Stimulated activated CD4-positive, alpha-beta T cell treated with anti-CD3 and anti-CD28 coated beads, Interleukin-2, amount 100 ng/mL, for 4 hours (primary cell): ENCODE measurements at places on chromosomes 11 and 22.
A peak's percentile ranks its signal among the peaks of the same experiment; 100 is the strongest.

DNA sequence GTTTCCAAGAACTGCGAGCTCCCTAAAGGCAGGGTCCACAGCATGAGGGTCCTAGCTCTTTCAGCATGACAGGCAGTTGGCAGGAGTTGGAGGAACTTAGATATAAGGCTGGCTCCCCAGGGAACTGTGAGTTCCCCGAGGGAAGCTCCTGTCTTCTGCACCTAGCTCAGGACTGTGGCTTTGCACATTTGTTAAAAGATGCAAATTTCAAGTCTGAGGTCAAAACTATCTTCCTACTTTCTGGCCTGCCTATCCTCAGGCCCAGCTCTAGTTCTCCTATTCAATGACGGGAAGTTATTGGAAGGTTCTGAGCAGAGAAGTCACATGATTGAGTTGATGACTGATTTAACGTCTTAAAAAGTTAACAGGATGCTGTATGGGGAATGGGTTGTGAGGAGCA lies 11.7 kb upstream of the UCP3 start:
- DNase-seq = no peak

DNA sequence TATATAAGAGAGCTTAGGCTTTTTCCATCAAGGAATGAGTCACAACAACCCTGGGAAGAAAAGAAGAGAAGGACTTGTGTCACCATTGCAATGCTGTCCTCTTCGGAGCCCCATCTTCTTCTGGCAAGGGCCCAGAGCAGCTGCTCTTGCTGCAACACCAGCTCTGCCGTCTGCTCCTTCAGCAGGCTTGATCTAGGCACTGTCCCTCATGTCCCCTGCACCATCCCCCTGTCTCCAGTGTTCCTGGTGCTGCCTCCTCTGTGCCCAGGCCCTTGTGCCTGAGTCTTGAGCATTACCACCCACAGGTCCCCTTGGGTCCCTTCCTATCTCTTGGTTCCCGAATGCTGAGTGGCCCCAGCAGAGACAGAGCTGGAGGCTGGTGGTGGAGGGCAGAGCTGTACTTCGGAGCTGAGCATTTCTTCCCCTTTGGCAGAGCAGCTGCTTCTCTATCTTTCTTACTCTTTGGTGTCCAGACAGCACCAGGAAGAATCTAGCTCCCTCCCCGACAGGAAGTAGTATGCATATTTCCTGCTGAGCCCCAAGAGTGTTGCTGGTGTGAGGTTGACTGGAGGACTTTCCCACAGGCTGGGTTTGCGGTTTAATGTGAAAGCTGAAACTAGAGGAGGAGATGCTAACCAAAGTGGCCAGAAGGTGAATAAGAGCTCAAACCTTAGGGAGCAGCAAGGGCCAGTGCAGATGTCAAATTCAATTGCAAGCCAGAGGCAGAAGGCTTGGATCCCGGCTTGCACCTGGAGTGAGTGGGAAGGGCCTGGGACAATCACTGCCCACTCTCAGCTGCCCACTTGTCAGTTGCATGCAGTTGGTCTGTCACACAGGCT lies 27.8 kb downstream of the WEE1 start:
- DNase-seq = peak; percentile 15

DNA sequence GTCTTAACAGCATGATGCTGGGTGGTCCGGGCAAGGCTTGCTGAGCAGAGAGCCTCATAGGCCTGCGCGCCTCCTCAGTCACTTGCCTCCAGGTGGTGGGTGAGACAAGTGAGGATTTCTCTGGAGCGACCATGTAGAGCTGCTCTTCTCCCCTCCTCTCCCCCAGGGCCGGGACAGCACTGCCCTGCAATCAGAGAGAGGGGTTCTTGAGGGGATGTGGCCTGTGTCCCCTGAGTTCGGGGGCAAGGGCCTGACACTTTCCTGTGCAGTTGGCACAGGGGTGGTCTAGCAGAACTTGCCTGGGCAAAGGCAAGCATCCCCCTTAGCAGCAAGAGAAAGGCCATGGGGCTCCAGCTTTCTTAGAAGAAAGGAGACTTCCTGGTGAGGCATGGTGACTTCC lies 95.8 kb upstream of the LMO1 start:
- no peak for DNase-seq

GRCh38 chr11:65639623-65640482 lies 2.0 kb downstream of the SIPA1 start:
- DNase-seq = peak; percentile 30

- no peak for DNase-seq
These were observed 92.9 kb downstream of the DYNC2H1 start for GRCh38 chr11:103202048-103202651.

GRCh38 chr11:76670485-76671236 lies at the start of gene LRRC32:
LRRC32 (minus strand) TSS chr11:76670747; CDS start chr11:76665954, 4,793 bp downstream.
- DNase-seq = no peak

- DNase-seq = no peak
These were observed 535.8 kb downstream of the TBC1D22A start for GRCh38 chr22:47298017-47298785.

DNA sequence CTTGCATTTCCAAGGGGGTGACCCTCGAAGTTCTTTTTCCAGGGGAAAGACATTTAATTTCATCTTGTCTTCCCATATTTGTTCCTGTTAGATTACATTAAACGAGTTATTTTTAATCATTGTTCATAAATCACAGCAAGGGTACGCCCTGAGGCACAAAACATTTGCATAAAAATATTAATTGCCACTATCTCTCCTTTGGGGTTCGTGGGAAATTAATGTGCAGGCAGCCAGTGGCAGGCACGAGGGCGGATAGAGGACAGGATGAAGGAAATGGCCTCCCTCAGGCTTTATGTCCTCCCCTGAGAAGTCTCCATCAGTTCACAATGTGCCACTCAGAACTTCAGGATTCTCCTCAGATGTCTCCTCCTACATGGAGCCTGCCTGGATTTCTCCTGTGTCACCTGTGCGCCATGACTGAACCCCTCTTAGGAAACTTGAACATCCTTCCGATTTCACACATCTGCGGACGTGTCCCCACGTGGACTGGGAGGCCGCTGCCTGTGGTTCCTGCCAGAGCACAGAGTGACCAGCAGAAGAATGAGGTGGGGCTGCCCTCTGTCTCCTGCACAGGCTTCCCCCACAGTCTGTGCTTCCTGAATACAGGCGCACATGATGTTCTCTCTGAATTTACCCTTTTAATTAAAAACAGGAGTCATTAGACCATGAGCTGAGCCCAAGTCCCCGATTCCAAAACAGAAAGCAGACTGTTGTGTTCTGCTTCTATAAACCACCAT lies 1085.9 kb downstream of the TBC1D22A start:
- no peak for DNase-seq

- no peak for DNase-seq
These were observed 488.0 kb upstream of the CCDC90B start for GRCh38 chr11:83773950-83774880.

- DNase-seq = no peak
These were observed 15.7 kb downstream of the RNH1 start for GRCh38 chr11:491358-491757.

GRCh38 chr11:132349811-132350733 lies 979.7 kb downstream of the NTM start:
- DNase-seq = no peak

DNA sequence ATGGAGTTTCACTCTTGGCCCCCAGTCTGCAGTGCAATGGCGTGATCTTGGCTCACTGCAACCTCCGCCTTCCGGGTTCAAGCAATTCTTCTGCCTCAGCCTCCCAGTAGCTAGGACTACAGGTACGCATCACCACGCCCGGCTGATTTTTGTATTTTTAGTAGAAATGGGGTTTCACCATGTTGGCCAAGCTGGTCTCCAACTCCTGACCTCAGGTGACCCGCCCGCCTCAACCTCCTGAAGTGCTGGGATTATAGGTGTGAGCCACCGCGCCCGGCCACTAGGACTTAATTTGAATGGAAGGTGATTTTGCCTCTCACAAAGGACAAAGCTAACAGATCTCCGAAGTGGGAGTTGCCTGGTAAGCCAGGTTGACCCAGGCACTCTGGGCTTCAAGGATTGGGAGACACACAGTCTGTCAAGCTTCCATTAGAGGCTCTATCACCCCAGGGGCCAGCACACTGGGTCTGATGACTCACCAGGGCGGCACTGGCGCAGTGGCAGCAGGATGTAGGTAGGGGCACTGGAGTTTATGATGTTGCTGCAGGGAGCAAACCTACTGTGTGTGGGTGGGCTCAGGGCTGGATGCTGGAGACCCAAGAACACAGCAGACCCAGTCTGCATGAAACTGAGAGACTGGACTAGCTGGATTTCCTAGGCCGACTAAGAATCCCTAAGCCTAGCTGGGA lies 17.8 kb upstream of the KCTD14 start:
- no peak for DNase-seq

DNA sequence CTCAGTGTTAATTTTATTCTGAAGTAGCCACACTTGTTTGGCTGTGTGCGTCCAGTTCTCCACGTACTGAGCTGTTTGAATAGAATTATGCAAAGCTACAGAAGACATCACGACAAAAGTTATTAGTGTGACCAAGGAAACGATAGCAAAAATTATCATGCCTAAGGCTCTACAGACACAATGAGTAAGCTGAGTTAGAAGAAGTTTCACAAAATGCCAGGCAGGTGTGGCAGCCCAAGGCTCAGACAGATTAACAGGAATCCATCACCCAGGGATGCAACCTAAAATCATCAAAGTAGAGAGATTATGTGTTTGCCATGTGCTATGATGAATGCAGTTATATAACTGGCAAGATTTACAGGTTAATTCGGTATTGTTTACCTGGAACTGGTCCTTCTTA lies 73.1 kb upstream of the INCENP start:
- no peak for DNase-seq

GRCh38 chr22:42966497-42966896 lies 48.5 kb downstream of the PACSIN2 start:
- DNase-seq = no peak

GRCh38 chr11:124644426-124645280 lies 22.0 kb downstream of the TBRG1 start:
- no peak for DNase-seq

- no peak for DNase-seq
These were observed 40.0 kb upstream of the TPBGL start for GRCh38 chr11:75200531-75200930.

DNA sequence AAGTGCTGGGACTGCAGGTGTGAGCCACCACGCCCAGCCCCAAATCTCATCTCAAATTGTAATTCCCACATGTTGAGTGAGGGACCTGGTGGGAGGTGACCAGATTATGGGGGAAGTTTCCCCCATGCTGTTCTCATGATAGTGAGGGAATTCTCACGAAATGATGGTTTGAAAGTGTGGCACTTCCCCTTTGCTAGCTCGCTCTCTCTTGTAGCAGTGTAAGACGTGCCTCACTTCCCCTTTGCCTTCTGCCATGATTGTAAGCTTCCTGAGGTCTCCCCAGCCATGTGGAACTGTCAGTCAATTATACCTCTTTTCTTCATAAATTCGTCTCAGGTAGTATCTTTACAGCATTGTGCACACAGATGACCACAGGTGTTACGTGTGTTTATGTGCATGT lies 357.8 kb downstream of the CADM1 start:
- no peak for DNase-seq

DNA sequence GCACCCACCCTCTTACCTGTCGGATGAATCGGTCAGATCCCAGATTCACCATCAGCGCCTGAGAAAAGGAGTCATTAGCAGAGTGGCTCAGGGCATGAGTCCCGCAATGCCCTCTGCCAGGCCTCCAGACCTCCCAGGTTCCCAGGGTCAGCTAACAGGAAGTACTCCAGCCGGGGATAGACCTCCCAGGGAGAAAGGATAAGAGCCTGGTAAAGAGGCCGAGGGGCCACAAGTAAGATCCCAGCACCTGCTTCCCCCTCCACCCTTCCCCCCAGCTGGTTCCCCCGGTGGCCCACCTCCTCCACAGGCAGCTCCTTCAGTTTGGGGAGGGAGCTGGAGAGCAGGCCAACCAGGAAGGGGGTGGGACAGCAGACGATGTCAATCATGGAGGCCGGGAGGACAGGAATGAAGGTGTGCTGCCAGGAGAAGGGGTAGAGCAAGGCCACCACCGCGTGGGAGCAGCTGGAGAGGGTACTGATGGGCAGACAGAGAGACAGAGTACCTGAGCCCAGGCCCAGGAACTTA lies 16.4 kb downstream of the RPL27A start:
- DNase-seq = no peak
